ENCODE measurements at places on chromosomes 5 and 9.

DNA sequence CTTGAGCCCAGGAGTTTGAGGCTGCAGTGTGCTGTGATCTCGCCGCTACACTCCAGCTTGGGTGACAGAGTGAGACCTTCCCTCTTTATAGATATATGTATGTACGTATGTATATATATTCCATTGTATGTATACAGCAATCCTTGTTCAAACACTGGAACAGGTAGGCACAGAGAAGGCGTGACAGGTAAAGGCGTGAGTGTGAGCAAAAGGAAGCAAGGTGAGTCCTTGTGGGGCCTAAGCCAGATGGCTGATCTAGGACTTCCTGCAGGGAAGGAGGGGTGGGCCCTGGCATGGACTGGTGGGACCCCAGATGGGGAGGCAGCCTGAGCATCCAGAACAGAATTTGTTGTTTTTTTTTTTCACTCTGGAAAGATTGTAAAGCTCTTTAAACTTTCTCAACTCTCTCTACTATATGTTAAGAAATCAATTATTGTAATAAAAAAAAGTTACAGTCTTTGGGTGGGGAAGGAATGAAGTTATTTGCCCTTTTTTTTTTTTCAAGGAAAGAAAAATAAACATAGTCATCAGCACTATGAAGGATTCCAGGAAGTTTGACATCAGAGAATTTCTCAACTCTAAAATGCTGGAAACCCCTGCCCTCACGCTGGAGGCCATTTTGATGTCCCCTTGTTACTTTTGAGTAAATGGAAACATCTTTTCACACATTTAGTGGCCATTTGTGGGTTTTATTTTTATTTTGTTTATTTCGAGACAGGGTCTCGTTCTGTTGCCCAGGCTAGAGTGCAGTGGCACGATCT, 38.9 kb upstream of the STXBP1 start:
- no peak for DNase-seq

DNA sequence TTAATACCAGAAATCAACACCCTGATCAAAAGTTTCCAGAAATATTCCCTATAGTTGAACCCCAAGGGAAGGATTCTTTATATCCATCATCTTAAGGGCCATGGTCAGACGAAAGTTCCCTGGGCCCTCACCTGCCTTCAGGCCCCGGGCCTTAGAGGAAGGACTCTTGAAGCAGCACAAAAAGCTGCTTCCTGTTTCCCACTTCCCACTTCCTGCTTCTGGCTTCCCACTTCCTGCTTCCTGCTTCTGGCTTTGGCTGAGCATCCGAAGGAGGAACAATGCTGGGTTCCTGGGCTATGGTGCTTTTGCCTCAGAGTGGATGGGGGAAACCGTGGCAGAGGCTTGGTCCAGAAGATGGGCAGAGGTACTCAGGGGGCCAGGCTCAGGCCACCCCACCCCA, 25.8 kb upstream of the DAP start:
- DNase-seq: no peak

DNA sequence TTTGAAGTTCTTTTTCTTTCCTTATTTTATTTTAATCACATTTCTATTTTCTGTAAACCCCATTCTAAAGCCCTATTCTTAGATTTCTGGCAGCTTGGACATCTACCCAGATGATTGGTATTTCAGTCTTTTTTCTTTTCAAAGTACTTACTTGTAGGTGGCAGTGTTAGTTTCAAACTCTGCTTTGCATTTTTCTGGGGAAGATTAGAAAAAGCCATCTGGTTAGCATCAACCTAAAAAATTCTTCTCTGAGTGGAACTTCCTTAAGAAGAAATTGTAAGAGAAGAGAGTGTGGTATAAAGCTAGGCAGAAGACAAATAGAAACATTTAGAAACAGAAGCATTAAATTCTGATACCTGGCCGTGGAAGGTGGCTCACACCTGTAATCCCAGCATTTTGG, 17.2 kb upstream of the TENT2 start:
- DNase-seq: no peak

- DNase-seq: no peak
These were observed 52.9 kb downstream of the MAPKAP1 start for GRCh38 chr9:125654121-125654520.

DNA sequence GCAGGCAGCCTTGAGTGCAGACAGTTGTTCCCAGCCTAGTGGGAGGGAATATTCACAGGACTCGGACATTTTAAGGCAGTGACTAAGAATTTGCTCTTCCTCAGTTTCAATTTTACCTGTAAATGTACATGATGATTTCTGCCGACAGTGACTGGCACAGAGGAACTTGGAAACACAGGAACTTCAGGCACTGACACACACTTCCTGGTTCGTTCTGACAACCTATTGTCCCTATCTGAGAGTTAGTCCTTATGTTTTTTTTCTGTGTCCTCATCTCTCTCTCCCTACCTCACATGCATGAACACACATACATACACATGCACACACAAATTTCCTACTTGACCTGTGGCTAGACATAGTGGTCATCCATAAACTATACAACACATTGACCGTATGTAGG, 89.4 kb upstream of the CD180 start:
- no peak for DNase-seq

GRCh38 chr5:124692324-124692723, 54.1 kb downstream of the ZNF608 start:
- DNase-seq: no peak

DNA sequence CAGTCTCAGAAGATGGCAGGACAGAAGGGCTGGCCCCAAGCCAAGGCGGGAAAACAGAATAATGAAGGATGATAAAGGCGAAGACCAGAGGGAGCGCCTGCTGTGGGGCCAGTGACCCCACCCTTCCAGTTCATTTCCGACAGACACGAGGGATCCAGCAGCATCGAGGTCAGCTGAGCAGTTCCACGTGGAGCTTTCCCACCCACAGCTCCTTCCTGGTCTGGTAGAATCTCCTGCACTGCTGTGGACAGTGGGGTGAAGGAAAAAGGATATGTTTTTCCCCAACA, 265.9 kb upstream of the VLDLR start:
- DNase-seq: no peak

All from CD4-positive, alpha-beta T cell treated with Interleukin-6 at 100 ng/mL for 8 hours (primary cell).